Femur (tissue), 1 donor: ENCODE measurements at places on chromosomes 12 and 14.

GRCh38 chr14:32623300-32624093, 294.4 kb downstream of the AKAP6 start:
- no peak for DNase-seq

DNA sequence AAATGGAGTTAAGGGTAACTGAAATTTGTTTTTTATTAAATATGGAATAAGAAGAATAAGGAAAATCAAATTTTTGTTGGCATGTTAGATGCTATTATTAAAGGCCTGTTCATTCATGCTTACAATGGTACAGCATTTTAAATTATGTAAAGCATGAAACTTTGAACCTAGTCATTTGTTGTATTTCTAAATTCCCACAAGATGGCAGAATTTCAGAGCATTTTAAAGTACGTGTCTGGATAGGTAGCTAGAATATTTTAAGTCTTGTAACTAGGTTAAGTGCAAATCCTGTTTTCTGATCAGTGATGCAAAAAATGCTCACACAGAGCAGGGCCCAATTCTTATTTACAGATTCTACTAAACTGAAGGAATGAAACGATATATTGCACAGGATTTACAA, 585.6 kb upstream of the MIS18BP1 start:
- no peak for DNase-seq

DNA sequence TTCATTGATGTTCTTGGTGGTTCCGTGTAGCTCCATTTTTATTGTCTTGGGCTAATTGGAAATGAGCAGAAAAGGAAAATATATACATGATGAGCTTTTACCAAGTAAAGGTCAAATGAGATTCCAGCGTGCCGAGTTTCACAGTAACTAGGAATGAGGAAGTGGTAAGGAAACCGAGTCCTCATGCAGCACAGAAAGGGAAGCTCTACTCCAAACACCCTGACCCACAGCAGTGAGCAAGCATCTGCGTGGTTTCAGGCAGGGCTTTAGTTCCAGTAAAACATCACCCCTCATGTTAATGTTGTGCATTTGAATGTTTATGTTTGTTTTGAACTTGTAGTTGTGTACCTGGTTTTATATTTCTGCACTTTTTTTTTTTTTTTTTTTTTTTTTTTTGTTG, 208.0 kb downstream of the SLC41A2 start:
- no peak for DNase-seq

GRCh38 chr12:107337346-107338095, 244.2 kb upstream of the CRY1 start:
- DNase-seq = no peak

GRCh38 chr14:61894452-61895077, 132.3 kb downstream of the SNAPC1 start:
- peak; percentile 59 for DNase-seq

GRCh38 chr12:95736631-95737030, 53.9 kb downstream of the NTN4 start:
- no peak for DNase-seq
